ENCODE measurements at places on chromosomes 4 and X.

GRCh38 chr4:125489952-125490690, 175.4 kb downstream of the FAT4 start:
- no peak for DNase-seq

DNA sequence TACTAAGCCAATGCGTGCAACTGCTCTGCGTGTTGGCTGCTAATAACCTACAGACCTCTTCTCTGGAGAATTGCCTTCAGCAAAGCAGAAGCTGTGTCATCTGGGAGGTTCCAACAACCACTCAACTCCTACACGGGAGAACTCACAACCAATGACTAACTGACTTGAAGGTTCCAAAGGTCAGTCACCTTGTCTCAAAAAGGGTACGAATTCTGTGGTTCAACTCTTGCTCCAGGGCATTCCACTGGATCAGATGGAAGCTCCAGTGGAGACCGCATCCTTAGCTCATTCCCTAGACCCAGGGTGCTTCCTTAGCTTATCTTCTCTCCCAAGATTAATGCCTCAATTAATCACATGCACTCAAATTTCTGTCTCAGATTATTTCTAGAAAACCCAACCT, 222.7 kb downstream of the CHIC2 start:
- no peak for DNase-seq

GRCh38 chr4:40333921-40334352, 1.2 kb upstream of the CHRNA9 start:
- DNase-seq, result no peak

DNA sequence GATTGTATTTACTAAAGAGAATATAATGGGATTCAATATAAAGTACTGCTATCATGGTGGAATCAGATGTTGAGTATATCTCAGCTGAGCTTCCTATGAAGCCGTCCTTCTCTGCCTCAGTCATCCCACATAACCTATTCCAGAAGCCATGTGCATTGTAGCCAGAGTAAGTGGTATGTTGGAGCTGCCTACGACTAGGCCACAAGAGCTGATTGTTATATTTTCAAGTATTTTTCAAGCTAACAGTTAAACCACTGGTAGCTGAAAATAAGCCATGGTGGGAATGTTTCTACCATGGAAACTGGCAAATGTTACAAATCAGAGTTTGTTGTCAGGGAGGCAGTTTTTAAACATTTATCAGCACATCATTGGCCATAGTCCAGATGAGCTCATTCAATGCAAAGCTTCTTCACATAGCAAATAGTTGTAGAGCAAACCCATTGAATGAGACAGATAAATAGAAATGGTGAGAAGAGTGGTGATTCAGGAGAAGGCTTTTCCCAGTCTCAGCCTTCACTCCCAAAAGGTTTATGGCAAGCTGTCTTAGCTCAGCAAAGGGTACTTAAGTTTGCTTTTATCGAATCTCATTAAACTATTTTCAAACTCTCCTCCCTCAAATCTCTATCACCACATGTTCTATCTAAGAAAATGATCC, 436.4 kb downstream of the PCDH19 start:
- DNase-seq, result peak; percentile 4

GRCh38 chrX:111410590-111411078, 1.4 kb downstream of the DCX start:
- DNase-seq, result no peak

- DNase-seq, result no peak
Measured at GRCh38 chr4:56342746-56343145, 44.5 kb downstream of the AASDH start.

- DNase-seq, result no peak
Measured at GRCh38 chrX:136162827-136163570, 15.7 kb downstream of the FHL1 start.

DNA sequence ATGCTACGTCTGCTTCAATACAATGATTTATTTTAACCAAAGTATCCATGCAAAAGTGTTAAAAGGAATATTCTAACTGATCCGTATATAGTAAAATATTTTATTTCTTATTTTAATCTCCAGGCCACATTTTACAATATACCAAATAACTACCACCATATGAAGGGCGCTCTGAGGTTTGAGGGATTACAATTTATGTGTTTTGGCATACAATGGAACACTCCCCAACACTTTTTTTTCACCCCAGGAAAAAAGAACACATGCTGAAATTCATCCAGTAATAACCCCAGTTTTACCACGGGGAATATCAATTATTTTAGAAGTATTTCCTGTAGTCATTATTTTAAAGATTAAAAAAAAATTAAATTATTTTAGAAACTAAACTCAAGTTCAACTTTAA, 65.4 kb downstream of the APBB2 start:
- no peak for DNase-seq

- peak; percentile 50 for DNase-seq
Measured at GRCh38 chrX:13536551-13536950, 32.9 kb upstream of the EGFL6 start.

DNA sequence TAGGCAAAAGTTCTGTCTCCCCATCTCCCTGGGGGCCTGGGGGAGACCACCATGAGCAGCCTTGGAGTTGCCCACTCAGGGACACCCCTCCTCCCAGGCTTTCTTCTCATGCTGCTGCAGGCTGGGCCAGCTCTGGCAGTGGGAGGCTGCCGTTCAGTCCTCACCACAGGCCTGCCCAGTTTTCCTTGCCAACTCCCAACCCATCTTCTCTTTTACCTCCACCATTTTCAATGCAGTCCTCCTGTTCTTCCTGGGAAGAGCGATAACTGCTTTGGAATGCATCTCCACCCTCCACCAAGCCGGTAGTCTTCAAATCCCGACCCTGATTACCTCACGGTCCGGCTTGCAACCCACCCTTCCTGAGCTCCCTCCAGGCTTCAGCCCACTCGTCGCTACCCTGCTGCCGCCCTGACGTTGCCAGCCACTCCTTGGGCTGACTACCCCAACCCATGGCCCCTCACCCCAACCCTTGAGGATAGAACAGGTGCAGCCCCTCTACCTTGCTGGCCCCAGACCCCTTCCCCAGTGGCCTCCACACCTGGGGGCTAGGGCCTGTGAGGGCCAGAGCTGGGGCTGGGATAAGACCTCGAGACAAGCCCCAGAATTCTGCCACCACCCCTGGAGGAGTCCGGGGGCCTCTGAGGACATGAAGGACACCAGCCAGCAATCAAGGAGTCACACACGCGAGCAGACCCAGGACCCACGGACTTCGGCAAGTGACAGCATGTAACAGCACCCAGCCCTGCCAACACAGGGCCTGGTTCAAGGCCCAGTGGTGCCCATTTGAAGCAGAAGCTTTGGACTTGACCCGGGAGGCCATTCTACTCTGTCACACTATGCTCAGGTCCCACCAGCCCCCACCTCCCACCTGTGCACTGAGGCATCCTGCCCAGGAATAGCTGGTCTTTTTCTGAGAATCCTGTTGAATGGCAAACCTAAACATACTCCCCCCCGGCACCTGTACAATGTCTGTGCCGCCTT, 9.2 kb downstream of the WDR1 start:
- no peak for DNase-seq

- no peak for DNase-seq
Measured at GRCh38 chr4:23900636-23901035, 10.8 kb upstream of the PPARGC1A start.

GRCh38 chrX:20461002-20461401, 194.3 kb upstream of the RPS6KA3 start:
- DNase-seq, result no peak

GRCh38 chrX:53088136-53088974, 5.6 kb upstream of the KANTR start:
- peak; percentile 82 for DNase-seq

- DNase-seq, result peak; percentile 50
Measured at GRCh38 chrX:24259544-24260240, 54.2 kb downstream of the SUPT20HL2 start.

DNA sequence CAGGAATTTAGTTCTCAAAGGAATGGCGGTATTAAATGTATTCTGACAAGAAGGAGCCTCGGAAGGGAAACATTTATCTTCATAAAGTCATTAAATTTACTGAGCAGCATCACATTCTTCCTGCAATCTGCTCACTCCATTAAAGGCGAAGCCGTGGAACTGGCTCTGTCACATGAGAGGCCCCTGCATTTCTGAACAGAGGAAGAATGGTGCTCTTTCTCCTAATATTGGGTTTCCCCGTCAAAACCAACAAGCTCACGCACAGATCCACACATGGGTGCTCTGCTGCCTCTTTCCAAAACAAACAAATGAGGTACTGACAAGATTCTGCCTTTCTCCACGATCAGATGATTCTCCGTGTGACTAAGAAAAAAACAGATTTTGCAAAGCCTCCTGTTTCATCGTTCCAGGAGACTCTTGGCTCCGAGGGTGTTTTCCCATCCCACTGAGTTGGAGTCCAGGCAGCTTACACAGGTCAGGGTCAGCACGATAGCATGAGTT, 191.2 kb downstream of the IDS start:
- peak; percentile 29 for DNase-seq

DNA sequence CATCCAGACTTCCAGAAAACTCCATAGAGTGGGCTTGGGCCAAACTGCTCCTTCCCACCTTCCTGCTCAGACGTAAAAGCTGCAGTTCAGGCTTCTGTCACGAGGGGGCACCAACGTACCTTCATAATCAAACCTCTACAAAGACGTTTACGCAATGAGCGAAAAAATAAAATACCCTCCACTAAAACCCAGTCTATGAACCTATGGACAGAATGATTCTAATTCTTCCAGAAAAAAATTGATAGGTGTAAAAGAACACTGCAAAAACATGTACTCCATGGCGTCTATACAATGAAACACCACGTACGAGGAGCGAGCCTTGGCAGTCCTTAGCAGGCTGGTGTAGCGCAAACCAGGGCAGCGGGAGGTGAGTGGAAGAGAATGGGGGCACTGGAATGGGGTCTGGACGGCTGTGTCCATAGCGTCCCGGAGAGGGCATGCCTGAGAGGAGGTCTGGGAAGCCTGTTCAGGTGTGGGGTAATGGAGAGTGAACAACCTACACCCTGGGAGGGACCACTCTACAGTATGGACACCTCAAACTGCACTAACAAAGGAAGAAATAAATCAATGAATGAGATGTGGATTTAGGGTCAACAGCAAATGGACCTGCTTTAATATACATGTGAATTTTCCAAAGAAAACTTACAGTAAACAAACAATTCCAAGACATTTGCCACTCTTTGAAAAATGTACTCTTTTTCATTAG, 14.4 kb upstream of the RAB40A start:
- DNase-seq, result peak; percentile 79

GRCh38 chr4:140289486-140289885, 84.0 kb upstream of the SCOC start:
- DNase-seq, result no peak

DNA sequence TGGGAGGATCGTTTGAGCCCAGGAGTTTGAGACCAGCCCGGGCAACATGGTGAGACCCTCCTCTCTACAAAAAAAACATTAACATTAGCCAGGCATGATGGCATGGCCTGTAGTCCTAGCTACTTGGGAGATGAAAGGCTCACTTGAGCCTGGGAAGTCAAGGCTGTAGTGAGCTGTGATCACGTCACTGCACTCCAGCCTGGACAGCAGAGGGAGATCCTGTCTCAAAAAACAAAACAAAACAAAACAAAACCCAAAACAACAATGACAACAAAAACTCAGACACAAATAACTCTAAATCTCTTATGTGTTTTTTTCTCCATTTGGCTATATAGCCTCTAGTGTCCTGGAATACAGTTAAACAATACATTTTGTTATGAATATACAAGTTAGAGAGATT, 127.3 kb upstream of the STK26 start:
- DNase-seq, result no peak

DNA sequence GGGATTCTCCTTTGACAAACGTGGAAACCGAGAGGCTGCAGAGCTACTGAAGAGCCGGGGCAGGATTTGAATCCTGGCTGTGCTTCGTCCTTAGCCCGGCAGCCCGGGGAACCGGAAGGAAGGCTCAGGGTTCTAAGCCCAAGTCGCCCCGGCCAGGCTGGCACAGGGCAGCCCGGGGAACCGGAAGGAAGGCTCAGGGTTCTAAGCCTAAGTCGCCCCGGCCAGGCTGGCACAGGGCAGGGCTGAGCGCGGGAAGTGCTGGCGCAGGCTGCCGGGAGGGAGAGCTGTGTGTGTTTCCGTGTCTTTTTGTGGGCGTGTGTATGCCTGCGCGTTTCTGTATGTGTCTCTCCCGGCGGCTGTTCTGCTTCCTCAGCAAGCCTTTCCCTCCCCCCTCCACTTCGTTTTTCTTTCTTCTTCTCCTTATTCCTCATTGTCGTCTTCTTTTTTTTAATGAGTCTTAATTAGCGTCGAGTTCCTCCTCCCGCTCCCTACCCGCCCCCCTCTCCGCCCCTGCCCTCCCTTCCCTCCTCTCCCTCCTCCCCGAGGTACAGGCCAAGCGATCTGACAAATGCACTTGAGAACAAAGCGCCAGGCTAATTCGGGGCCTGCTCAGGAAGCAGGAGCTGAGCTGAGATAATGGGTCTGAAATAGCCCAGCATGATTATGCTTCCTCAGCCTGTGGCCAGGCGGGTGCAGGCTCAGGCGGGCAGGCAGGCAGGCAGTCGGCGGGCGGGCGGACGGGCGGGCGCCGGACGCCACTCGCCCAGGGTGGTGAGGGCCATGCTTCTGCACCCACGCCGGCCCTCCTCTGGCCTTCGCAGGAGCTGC, 65.9 kb downstream of the EFNB1 start:
- DNase-seq, result peak; percentile 59

DNA sequence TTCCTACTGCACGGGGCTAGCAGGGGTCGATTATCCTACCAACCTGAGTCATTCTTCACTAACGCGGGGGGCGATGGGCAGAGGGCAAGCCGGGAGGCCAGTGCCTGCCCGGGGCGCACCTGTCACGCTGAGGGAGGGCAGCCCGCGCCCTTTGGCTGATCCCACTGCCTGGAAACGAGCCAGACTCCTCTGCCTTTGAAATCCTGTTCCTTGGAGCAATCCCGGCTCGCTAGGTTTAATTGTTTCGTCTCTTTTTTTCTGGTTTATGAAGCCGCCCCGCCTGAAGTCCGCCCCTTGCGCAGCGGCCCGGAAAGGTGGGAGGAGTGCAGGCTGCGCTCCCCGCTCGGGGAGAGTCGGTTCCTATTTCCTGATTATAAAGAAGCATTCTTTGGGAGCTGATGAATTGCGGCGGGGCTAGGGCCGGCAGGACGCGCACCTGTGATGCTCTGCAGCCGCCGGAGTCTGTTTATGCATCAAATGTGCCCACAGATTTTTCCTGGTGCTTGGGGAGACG, 484.2 kb downstream of the BCOR start:
- DNase-seq, result peak; percentile 34

DNA sequence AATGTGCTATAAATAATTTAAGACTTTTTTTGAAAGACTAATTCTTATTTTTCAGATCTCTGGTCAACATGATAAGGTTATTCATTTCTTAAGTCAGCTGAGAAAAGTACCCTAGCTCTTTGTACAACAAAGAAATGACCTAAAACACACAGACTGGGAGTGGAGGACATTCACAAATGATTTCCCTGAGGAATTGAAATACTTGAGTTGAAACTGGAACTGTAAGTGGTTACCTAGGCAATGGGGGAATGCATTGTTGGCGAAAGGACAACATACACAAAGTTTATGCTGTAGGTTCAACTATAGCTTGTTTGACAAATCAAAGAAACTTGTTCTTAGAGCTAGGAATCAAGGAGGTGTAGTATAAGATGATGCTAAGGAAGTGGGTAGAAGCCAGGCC, 915.5 kb downstream of the FAT4 start:
- DNase-seq, result no peak

- peak; percentile 43 for DNase-seq
Measured at GRCh38 chrX:34629572-34629971, 27.5 kb downstream of the TMEM47 start.

- DNase-seq, result no peak
Measured at GRCh38 chr4:76238236-76238635, 13.3 kb upstream of the FAM47E start.

GRCh38 chr4:66489783-66490452, 819.6 kb upstream of the EPHA5 start:
- no peak for DNase-seq

GRCh38 chr4:177214935-177215334, 94.7 kb upstream of the NEIL3 start:
- no peak for DNase-seq
